ENCODE measurements at places on chromosomes 3 and 15. TPM values are rescaled to one million over a fixed set of nuclear protein-coding genes. Genes with fewer than 3 reads are reported as not detected.

The ADGRG7 gene
- not detected for total RNA-seq

The ZNF620 gene
- 1.9 TPM for total RNA-seq

The PGBD4 gene
- 1.9 TPM for total RNA-seq

The SLC6A11 gene
- under 0.01 TPM for total RNA-seq

The KIAA1143 gene
- 22.0 TPM for total RNA-seq

The GRAMD2A gene
- 0.28 TPM for total RNA-seq

The PEX11A gene
- 2.9 TPM for total RNA-seq

The SPINK8 gene
- not detected for total RNA-seq

The CCRL2 gene
- 0.19 TPM for total RNA-seq

The PRTG gene
- 1.9 TPM for total RNA-seq

Data from regular cardiac myocyte (primary cell).